ENCODE measurements at places on chromosomes 5 and 9.

GRCh38 chr5:53983568-53984460 lies 326.6 kb downstream of the ARL15 start:
- DNase-seq = no peak

DNA sequence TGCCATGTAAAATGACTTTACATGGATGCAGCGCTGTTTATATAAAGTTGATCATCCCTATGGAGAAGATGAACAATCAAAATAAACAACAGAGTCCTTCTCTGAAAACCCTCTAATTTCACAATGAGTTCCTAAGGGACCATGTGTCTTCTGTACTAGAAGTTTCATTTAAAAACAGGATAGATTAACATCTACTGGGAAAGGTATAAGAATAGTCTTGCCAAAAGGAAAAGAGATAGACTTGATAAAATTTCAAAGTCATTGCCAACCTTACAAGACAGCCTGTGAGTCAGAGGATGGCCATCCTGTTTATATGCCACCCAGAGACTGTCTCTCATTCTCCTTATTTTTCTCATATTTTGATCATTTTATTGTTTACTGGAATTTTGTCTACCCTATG lies 367.1 kb upstream of the PDE4D start:
- no peak for DNase-seq

- peak; percentile 78 for DNase-seq
These were observed 752 bp downstream of the TSTD2 start for GRCh38 chr9:97632248-97632984.

DNA sequence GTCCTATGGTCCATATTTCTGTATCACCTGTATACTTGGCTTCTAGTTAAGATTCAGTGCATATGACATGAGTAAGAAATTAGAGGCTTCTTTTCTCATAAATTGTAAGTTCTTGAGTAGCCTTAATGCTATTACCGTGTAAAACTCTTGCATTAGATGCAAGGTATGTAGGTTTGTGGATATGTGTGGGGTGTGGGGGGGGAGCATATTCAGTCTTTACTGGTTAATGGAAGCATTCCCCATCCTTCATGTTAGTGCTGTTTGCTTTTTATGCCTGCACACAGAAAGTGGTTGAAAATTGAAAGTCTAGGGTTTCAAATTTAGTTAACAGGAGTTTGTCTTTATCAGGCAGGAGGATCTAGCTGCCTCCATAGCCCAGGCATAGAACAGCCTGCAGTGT lies 16.1 kb downstream of the RAI14 start:
- DNase-seq = no peak

DNA sequence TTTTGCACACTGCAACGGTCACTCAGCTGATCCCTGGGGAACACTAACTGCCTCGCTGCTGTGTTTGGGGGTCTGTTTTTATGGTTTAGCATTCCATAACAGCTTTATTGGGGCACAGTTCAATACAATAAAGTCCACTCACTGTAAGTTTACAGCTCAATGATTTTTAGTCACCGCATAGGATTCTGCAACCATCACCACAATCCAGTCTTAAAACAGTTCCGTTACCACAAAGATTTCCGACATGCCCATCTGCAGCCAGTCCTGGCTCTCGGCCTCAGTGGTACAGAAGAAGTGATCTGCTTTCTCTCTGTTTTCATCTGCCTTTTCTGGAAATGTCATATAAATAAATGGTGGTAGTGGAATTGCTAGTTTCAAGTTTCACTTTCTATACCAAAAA lies 23.6 kb downstream of the OR2V2 start:
- DNase-seq = no peak
